NCI-H1417 treated with DMSO at 0.1 percent for 48 hours (cell line): ENCODE measurements at places on chromosomes 16 and 17.

- DNase-seq = no peak
These were observed 90.9 kb upstream of the BCAR1 start for GRCh38 chr16:75342308-75342811.

GRCh38 chr17:9893411-9894012 lies 11.6 kb downstream of the RCVRN start:
- DNase-seq = no peak

- DNase-seq = no peak
These were observed 2.8 kb downstream of the HAPSTR1 start for GRCh38 chr16:9094011-9094846.

GRCh38 chr17:82146663-82147654 lies 48.9 kb upstream of the FASN start:
- no peak for DNase-seq
